ENCODE measurements at places on chromosomes 16 and 17. TPM values are rescaled to one million over a fixed set of nuclear protein-coding genes. Genes with fewer than 3 reads are reported as not detected.

DNA sequence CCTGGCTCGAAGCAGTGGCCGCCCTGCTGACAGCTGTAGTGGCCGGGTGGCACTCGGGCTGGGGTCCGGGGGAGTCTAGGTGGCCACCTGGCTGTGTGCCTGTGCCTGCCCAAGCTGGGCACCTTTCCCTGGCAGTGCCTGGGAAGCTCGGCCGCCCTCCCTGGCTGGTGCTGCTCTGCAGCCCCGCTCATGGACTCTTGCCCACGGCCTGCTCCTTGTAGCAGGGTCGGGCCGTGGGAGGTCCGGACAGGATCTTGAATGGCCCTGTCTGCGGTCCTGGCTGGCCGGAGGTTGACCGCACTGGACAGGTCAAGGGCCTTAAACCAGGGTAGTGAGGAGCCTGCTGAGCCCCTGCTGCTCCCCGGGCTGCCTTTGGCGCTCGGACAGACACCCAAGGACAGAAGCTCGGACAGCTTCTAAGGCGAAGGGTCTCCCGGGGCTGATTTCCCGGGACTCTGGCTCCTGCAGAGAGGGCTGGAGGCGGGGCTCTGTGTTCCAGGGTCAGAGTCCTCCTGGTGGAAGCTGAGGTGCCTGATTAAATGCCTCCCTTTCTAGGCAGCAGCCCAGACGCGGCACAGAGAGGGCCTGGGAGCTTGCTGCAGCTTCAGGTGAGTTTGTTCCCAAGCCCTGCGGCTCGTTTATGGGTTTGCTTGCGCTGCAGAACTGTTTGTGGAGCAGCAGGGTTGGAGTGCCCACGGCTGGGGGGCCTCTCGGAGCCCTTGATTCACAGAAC lies 6.0 kb downstream of the CAPN15 start:
- peaks cover 70% of the 10 kb centered on the region for H3K36me3 ChIP-seq
- H3K27ac ChIP-seq: no peak overlapping the region
- peak overlapping the region; percentile 59 for H3K4me3 ChIP-seq
- peaks cover 28% of the 10 kb centered on the region for H3K4me1 ChIP-seq
- DNase-seq: peak; percentile 69

GRCh38 chr16:84225126-84225525 lies 14.7 kb downstream of the KCNG4 start:
- H3K36me3 ChIP-seq: no peaks in the 10 kb centered on the region
- H3K4me3 ChIP-seq: no peak overlapping the region
- DNase-seq: no peak
- peaks cover 9% of the 10 kb centered on the region for H3K4me1 ChIP-seq
- H3K27me3 ChIP-seq: peaks cover 27% of the 10 kb centered on the region

- H3K4me3 ChIP-seq: no peak overlapping the region
- no peaks in the 10 kb centered on the region for H3K27me3 ChIP-seq
Observed at GRCh38 chr16:84795329-84796053, 24.3 kb upstream of the CRISPLD2 start.

GRCh38 chr16:22628994-22629393 lies 118.3 kb downstream of the NPIPB5 start:
- no peaks in the 10 kb centered on the region for H3K36me3 ChIP-seq
- no peaks in the 10 kb centered on the region for H3K4me1 ChIP-seq
- no peak overlapping the region for H3K27ac ChIP-seq

GRCh38 chr16:11403920-11404319 lies 58.7 kb downstream of the RMI2 start:
- no peak overlapping the region for H3K4me3 ChIP-seq
- peaks cover 7% of the 10 kb centered on the region for H3K4me1 ChIP-seq
- peaks cover 19% of the 10 kb centered on the region for H3K27me3 ChIP-seq
- DNase-seq: no peak
- peaks cover 4% of the 10 kb centered on the region for H3K36me3 ChIP-seq

DNA sequence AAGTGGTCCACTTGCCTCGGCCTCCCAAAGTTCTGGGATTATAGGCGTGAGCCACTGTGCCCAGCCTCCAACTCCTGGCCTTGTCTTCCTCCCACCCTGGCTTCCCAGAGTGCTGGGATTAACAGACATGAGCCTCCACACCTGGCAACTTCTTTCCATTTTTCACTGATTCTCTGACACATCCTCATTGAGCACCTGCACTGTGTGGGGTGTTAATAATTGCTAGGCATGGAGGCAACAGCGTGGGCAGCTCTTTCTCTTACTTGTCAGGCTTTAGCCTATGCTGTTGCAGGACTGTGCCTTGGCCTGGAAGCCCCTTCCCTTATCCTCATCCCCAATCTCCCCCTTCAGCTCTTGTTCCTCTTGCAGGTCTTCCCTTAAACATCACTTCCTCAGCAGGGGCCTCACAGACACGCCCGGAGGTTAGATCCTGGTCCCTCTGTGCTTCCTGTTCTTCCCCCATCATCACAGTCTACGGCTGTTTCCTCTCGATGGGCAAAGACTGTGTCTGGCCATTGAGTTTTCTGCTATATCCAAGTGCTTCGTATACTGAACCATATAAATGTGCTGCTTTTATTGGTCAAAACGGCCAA lies 7.9 kb downstream of the QPRT start:
- no peak overlapping the region for H3K4me3 ChIP-seq
- H3K27me3 ChIP-seq: no peaks in the 10 kb centered on the region

GRCh38 chr16:75589306-75589705 lies 23.1 kb downstream of the GABARAPL2 start:
- no peak for DNase-seq
- H3K4me1 ChIP-seq: peaks cover 11% of the 10 kb centered on the region
- no peak overlapping the region for H3K27ac ChIP-seq
- H3K36me3 ChIP-seq: peaks cover 1% of the 10 kb centered on the region
- no peak overlapping the region for H3K4me3 ChIP-seq
- H3K27me3 ChIP-seq: no peaks in the 10 kb centered on the region

GRCh38 chr17:75843577-75844529 lies at the start of gene UNC13D:
Gene UNC13D (minus strand): TSS chr17:75844404. CDS start chr17:75844337, 67 bp downstream.
- H3K4me1 ChIP-seq: peaks cover 18% of the 10 kb centered on the region
- H3K36me3 ChIP-seq: peaks cover 73% of the 10 kb centered on the region
- DNase-seq: peak; percentile 36
- H3K4me3 ChIP-seq: peak within 1 kb of the TSS; percentile 68

- DNase-seq: no peak
- H3K27me3 ChIP-seq: peaks cover 28% of the 10 kb centered on the region
- H3K36me3 ChIP-seq: no peaks in the 10 kb centered on the region
- no peak overlapping the region for H3K27ac ChIP-seq
- H3K4me3 ChIP-seq: no peak overlapping the region
Observed at GRCh38 chr16:88345031-88345720, 37.6 kb upstream of the ZNF469 start.

GRCh38 chr17:57636985-57637665 lies 108.0 kb downstream of the CCDC182 start:
- no peak for DNase-seq
- H3K4me1 ChIP-seq: no peaks in the 10 kb centered on the region
- peaks cover 3% of the 10 kb centered on the region for H3K36me3 ChIP-seq
- H3K4me3 ChIP-seq: no peak overlapping the region
- no peaks in the 10 kb centered on the region for H3K27me3 ChIP-seq
- H3K27ac ChIP-seq: no peak overlapping the region

DNA sequence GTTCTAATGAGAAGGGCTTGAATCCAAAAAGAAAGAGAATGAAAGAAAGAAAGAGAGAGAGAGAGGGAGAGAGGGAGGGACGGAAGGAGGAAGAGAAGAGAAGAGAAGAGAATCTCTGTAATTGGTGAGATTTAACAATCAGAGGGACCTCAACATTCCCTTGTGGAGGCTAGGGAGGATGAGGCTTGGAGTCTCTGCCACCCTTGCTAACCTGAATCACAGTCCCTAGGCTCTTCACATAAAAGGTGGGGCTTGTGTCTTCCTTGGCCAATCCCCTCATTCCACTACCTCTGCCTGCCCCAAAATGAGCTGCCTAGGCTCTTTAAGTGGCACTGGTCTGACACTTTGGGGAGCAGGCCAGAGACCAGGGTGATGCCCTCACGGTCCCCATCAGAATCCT lies 30.1 kb downstream of the PIPOX start:
- H3K27me3 ChIP-seq: no peaks in the 10 kb centered on the region
- H3K27ac ChIP-seq: no peak overlapping the region
- no peaks in the 10 kb centered on the region for H3K4me1 ChIP-seq
- H3K36me3 ChIP-seq: peaks cover 39% of the 10 kb centered on the region

GRCh38 chr17:42669977-42670788 lies 6.6 kb downstream of the PLEKHH3 start:
- H3K36me3 ChIP-seq: peaks cover 80% of the 10 kb centered on the region
- no peak overlapping the region for H3K27ac ChIP-seq
- no peaks in the 10 kb centered on the region for H3K27me3 ChIP-seq
- H3K4me3 ChIP-seq: no peak overlapping the region
- H3K4me1 ChIP-seq: peaks cover 34% of the 10 kb centered on the region
- DNase-seq: no peak

- no peak overlapping the region for H3K4me3 ChIP-seq
- H3K27me3 ChIP-seq: no peaks in the 10 kb centered on the region
- peak overlapping the region; percentile 55 for H3K27ac ChIP-seq
- peaks cover 5% of the 10 kb centered on the region for H3K36me3 ChIP-seq
- H3K4me1 ChIP-seq: peaks cover 54% of the 10 kb centered on the region
Observed at GRCh38 chr17:58377661-58378060, 25.7 kb upstream of the SUPT4H1 start.

DNA sequence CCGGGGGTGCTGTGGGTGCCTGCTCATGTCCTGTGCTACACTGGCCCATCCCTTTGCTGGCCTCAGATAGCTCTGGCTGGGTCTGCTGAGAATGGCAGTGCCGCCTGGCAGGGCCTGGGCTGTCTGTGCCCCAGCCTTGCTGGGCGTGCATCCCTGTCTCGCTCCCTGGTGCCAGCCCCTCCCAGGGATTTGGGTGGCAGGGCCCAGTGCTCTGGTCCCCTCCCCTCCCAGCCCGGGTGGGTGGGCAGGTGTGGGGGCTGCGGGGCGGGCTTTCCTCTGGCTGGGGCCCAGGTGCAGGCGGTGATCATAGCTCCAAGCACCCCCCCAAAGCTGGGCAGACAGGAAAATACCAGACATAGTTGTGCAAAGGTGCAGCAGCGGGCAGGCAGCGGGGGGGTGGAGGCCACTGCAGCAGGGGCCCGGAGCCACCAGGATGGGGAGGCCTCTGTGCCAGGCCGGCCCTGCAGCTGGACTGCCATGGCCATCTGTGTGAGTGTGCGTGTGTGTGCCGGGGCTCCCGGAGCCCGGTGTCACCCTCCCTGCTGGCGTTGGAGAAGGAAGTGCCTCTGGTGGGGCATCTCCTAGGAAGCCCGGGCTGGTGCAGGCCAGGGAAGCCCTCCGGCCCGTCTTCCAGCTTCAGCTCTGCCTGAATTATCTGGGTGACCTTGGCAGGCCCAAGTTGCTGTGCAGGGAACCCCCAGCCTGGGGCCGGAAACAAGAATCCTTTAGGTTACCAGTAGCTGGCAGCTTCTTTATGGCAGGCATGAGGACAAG lies 7.4 kb downstream of the GLIS2 start:
- peaks cover 4% of the 10 kb centered on the region for H3K4me1 ChIP-seq
- DNase-seq: peak; percentile 80
- H3K4me3 ChIP-seq: no peak overlapping the region
- H3K27me3 ChIP-seq: no peaks in the 10 kb centered on the region

- peaks cover 23% of the 10 kb centered on the region for H3K36me3 ChIP-seq
- no peak for DNase-seq
- no peak overlapping the region for H3K27ac ChIP-seq
- no peak overlapping the region for H3K4me3 ChIP-seq
Observed at GRCh38 chr17:59666235-59666634, 41.0 kb downstream of the PTRH2 start.

DNA sequence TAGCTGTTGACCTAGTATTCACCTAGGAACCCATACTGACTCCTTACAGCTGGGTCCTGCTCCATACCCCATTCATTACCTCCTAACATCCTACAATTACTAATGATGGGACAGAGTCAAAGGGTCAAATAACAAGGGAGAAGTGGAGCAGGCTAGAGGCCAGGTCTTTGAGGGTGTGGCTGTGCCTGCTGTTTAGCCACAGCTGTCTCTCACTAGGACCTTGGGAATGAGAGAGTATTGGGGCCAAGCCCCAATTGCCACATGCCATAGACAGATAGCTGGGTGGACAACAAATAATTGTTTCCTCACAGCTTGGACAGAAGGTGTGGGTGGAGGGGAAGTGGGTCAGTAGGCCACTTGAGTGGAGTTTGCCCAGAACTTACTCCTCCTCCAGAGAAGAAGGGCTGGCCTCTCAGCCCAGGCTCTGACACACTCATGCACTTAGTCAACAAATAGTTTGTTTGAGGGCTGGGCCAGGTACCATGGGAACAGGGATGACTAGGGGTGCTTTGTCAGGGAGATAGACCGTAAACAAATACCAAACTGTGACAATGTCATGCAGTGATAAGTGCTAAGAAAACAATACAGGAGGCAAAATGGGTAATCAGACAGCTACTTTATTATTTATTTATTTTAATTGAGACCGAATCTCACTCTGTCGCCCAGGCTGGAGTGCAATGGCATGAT lies 10.2 kb upstream of the CENPT start:
- peak overlapping the region; percentile 98 for H3K27ac ChIP-seq
- peaks cover 67% of the 10 kb centered on the region for H3K36me3 ChIP-seq
- H3K27me3 ChIP-seq: no peaks in the 10 kb centered on the region

GRCh38 chr17:36151891-36152638 lies 24.4 kb downstream of the TBC1D3B start:
- DNase-seq: no peak
- no peak overlapping the region for H3K27ac ChIP-seq
- no peaks in the 10 kb centered on the region for H3K4me1 ChIP-seq
- no peaks in the 10 kb centered on the region for H3K36me3 ChIP-seq
- no peak overlapping the region for H3K4me3 ChIP-seq

DNA sequence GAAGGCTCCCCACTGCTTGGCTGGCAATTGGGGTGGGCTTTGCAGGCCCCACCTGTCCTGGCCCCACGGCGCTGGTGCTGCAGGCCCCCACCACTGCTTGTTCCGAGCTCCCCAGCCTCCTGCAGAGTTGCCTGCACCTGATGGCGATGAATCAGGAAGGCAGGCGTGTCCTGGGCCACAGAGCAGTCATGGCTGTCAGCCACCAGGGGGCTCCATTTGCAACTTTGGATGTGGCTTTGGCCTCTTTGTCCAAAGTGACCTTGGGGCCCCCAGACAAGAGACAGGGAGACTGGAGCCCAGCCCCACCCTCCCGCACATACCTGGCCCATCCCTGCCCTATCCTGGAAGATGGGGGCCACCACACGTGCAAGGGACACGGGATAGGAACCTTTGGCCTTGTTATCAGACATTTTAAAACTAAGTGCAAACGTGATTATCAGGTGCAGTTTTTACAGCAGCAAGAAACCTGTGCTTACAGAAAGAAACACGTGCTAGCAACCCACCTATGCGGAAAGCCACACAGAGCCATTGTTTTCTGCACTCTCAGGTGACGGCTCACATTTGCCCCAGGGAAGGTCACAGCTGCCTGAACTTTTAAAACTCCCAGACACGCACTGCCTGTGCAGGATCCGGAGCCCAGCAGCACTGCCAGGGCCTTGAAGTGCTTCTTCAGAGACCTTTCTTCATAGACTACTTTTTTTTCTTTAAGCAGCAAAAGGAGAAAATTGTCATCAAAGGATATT lies at the start of gene DNASE1:
DNASE1 (plus strand) TSS at position 443 of the 743 bp plus-strand sequence. CDS start 683 bp downstream, outside the sequence.
- peak; percentile 72 for DNase-seq
- no peak within 1 kb of the TSS for H3K27ac ChIP-seq
- no peak within 1 kb of the TSS for H3K4me3 ChIP-seq
- peaks cover 66% of the 10 kb centered on the region for H3K36me3 ChIP-seq

DOC2B gene
- not detected for total RNA-seq

LMF1 gene
- total RNA-seq: 31.9 TPM

C16orf74 gene
- 3.4 TPM for total RNA-seq

TEX14 gene
- 0.07 TPM for total RNA-seq

KCNAB3 gene
- 4.8 TPM for total RNA-seq

KRTAP1-5 gene
- not detected for total RNA-seq

TNS4 gene
- total RNA-seq: 0.44 TPM

GPR139 gene
- total RNA-seq: not detected

TTYH2 gene
- total RNA-seq: 0.28 TPM

HOXB7 gene
- 31.3 TPM for total RNA-seq

All from Calu3 (cell line).